ELR (cell line): ENCODE measurements at places on chromosomes 7 and 10.

- DNase-seq: no peak
Measured at GRCh38 chr7:83646027-83646426, 2.9 kb downstream of the SEMA3E start.

DNA sequence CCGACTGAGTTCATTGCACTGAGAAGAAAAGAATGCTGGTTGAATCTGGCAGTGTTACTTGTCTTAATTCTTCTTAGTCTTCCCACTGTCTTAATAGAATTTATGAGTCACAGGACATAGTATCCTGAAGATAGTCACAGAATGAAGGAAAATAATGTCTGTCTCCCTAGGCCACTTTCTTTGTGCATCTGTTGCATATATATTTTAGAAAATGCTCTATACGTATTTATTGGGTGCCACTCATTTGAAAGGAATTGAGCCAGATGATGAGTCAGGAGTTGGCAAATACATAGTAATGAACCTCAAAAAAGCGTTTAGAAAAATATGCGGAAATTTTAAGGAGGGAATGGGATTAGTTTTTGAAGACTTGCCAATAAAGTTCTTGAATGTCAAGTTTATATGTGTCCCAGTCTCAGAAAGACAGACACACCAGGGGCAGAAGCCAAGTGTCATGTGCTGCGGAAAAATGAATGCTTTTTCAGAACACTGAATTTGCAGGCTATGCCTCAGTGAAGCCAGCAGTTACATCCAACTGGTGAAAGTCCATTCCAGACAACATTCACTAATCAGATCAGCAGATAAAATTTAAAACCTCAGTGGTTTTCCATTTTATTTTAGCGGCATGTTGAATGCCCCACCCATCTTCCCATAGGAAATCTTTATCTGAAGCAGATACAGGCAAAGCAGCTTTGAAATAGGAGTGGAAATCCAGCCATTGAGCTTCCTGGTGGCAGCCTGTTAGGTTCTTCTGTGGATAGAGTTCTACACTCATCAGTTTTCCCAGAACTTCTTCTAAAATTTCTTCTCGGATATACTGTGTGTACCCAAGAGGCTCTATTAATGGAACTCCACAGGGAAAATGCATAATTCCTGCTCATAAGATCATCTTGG is 308.4 kb downstream of the BICC1 start:
- peak; percentile 85 for DNase-seq

DNA sequence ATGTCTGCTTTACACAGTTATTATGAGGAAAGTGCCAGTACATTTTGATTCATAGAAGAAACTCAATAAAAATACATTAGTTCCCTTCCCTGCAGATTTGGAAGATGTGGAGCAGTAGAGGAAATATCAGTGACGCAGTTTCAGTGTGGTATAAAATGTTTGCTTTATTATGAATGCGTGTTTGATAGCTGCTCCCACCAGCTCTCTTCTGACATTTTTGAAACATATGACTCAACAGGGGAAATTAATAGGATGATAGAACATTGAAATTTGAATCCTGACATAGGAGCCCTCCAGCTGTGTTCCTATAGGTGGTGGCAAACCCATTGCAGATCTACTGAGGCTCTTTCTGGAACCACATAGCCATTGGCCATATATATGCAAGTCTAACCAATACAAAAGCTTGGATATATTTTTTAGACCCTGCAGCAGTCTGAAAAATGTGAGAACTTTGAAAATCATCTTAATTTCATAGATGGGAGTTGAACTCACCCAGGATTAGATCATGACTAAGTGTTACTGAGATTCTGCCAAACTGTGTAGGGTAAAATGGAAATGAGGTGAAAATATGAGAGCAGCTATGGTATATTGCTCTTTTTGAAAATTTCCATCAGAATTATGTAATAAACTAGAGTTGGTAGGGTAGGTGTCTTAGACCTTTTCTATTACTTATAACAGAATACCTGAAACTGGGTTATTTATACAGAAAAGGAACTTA is 47.8 kb downstream of the BZW2 start:
- DNase-seq: no peak

GRCh38 chr7:74502216-74502891 is 48.6 kb downstream of the GTF2IRD1 start:
- DNase-seq: no peak

GRCh38 chr7:10703981-10704380 is 269.7 kb upstream of the PHF14 start:
- no peak for DNase-seq

DNA sequence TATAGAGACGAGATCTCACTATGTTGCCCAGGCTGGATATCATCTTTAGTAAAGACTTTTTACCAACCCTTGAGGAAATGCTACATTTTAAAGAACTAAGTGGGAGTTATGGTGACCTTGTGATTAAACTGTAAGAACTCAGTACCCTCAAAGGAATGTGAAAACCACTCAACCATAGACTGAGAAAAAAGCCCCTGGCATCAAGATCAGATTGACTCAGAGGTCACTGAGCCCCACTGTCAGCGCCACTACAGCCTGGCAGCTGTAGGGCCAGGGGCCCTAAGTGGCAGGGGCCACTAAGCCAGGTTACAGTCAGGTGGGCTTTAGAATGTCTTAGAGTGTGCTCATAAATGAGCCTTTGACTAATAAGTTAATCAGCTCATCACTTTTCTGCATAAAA is 55.9 kb downstream of the APBB1IP start:
- DNase-seq: no peak

DNA sequence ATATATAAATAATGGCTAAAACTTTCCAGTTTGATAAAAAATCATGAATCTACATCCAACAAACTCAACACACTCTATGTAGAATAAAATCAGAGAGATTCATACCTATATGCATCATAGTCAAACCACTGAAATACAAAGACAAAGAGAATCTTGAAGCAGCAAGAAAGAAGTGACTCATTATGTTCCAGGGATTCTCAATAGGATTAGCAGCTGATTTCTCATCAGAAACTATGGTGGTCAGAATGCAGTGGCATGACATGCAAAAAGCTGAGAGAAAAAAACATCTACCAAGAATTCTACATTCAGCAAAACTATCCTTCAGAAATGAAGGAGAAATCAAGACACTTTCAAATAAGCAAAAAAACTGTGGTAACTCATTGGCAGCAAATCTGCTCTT is 187.4 kb downstream of the RNLS start:
- peak; percentile 34 for DNase-seq

GRCh38 chr7:98802781-98803110 is 67.1 kb downstream of the TMEM130 start:
- no peak for DNase-seq

DNA sequence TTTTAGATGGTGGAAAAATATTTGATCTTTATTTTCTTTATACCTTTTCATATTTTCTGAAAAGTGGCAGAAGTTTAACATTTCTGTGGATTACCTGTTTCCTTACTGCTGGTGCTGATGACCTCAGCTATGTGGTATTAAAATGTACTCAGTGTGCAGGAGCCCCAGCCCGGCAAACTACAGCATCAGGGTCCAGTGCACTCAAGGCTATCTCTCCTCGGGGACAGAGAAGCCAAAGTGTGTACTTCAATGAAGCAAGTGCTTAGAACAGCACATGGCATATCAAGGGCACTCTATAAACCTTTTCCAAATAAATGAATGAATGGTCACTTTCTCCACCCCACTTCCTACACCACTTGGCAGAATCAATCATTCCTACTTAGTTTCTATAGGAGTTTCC is 111.8 kb downstream of the HIP1 start:
- DNase-seq: no peak
